ENCODE measurements at places on chromosomes 11 and 22. TPM values are rescaled to one million over a fixed set of nuclear protein-coding genes. Genes with fewer than 3 reads are reported as not detected.

Gene ZNF214
- total RNA-seq = not detected

Gene ASPHD2
- total RNA-seq = 0.87 TPM

Gene TEAD1
- total RNA-seq = 123 TPM

Gene OR8D4
- not detected for total RNA-seq

Gene TIMP3
- total RNA-seq = 35.4 TPM

Gene SPDYC
- total RNA-seq = not detected

Gene MS4A1
- not detected for total RNA-seq

Gene ZNF195
- total RNA-seq = 34.1 TPM

Gene PTGDR2
- 1.1 TPM for total RNA-seq

Gene MMP12
- 0.05 TPM for total RNA-seq

Gene ZC3H12C
- total RNA-seq = 6.4 TPM

Gene EXPH5
- 0.05 TPM for total RNA-seq

Gene AIFM3
- not detected for total RNA-seq

Gene CSNK2A3
- 0.53 TPM for total RNA-seq

Gene TBX1
- total RNA-seq = 0.31 TPM

Gene LMO2
- total RNA-seq = 0.31 TPM

Gene PRCP
- total RNA-seq = 37.2 TPM

Gene NXPE2
- total RNA-seq = not detected

Gene OR9Q2
- not detected for total RNA-seq

Gene PRG3
- not detected for total RNA-seq

Gene OR10A2
- total RNA-seq = not detected

Gene SLC22A6
- not detected for total RNA-seq

Gene UPK3A
- total RNA-seq = not detected

Gene TMPRSS5
- total RNA-seq = 0.11 TPM

Gene FADS3
- total RNA-seq = 161 TPM

Gene KLHDC7B
- total RNA-seq = 0.66 TPM

Gene TSPAN32
- total RNA-seq = not detected

Gene EIF4G2
- total RNA-seq = 1,031 TPM

Gene CABP4
- total RNA-seq = not detected

Gene OR51B5
- not detected for total RNA-seq

Gene OR51I1
- not detected for total RNA-seq

Gene OR52H1
- not detected for total RNA-seq

All from SJSA1 (cell line).